ENCODE measurements at places on chromosomes 7 and 10.

- no peak for DNase-seq
These were observed 66.6 kb downstream of the MAGI2 start for GRCh38 chr7:79386688-79387422.

DNA sequence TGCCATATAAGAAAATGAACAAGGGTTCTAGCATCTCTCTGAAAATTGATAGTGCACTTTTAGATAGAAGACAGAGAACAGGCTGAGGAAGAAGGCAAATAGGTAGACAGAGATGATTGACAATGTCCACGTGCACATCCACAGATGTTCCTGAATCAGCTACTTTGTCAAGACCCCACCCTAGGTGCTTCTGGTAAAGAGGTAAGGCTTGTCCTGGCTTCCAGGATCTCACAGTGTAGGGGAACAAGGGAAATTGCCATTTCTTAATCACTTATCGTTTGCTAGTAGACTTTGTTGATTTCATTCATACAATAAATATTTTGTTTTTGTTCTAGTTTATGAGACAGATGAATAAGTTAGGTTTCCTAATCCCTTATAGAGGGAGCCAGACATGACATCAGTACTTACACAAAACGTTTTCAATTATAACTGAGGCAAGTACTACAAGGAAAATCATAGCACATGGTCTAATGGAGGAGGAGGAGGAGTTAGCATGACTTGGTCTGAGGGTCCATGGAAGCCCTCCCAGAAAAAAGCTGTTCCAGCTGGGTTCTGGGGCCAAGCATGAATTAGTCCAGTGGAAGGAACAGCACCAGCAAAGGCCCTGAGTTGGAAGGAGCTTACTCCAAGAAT lies 115.9 kb upstream of the ARID5B start:
- DNase-seq: no peak

DNA sequence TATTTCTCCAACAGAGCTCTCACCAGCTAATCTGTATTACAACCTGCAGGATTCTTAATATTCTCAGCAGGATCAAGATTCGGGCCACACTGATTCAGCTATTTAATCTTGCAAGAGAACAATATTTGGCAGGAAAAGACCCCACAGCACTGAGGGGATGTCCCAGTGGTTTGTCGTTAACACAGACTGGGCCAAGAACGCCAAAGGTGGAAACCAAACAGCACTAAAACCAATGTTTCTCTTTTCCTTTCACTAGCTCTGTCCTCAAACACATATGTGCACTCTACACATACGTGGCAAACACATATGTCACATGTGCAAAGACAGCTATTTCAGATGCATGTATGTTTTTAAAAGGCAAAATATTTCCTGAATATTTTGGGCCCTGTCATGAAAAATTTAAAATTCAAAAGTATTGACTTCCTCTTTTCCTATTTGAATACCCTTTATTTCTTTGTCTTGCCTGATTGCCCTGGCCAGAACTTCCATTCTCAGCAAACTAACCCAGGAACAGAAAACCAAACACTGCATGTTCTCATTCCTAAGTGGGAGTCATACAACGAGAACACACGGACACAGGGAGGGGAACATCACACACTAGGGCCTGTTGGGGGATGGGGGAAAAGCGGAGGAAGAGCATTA lies 51.7 kb upstream of the NEBL start:
- no peak for DNase-seq

DNA sequence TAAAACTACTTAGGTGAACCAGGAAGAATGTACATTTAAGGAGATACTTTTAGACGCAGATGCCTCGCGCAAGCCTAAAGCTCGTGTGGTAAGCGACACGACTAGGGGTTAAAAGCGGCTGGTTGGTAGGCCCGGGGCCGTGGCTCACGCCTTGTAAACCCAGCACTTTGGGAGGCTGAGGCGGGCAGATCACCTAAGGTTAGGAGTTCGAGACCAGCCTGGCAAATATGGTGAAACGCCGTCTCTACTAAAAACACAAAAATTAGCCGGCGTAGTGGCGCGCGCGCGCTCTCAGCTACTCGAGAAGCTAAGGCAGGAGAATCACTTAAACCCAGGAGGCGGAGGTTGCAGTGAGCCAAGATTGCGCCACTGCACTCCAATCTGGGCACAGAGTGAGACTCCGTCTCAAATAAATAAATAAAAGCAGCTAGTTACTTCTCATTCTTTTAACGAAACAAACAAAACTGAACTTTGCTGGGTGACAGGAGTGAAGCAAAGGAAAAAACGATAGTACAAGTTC lies 879 bp downstream of the NUDT5 start:
- no peak for DNase-seq

- DNase-seq: no peak
These were observed 14.5 kb upstream of the GPR146 start for GRCh38 chr7:1029637-1030443.

GRCh38 chr7:15571301-15571878 lies 9.6 kb upstream of the AGMO start:
- DNase-seq: no peak

GRCh38 chr7:44978511-44979366 lies at the start of gene MYO1G:
Gene MYO1G (minus strand): TSS chr7:44979015. CDS start chr7:44978961, 54 bp downstream.
- peak; percentile 69 for DNase-seq

DNA sequence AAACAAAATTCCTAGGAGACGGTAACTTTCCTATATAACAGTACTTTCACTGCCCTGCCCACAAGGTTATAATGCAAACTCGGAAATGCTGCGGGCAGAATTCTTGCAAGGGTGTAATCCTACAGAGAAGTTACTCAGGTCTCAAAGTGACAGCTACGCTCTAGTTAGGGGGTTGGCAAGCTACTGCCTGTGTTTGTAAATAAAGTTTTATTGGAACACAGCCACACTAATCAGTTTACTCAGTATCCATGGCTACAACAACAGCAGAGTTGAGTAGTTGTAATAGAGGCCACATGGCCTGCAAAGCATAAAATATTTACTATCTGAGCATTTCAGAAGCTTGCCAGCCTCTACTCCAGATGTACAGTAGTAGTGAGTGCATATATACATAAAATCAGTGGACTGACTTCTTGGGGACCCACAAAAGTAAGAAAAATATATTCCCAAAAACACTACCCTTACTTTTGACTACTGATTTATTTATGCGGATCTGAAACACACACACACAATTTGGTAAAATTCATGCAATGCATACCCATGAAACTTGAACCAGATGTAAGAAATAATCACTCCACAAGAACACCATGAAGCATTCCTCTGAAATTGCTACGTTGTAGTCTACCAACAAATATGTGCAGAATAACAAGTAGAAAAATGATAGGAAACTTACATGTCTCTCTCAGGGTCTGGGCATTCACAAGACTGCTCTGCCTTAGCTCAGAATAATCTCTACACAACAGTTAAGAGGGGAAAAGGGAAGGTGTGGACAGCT lies 53.0 kb downstream of the SMURF1 start:
- DNase-seq: no peak

DNA sequence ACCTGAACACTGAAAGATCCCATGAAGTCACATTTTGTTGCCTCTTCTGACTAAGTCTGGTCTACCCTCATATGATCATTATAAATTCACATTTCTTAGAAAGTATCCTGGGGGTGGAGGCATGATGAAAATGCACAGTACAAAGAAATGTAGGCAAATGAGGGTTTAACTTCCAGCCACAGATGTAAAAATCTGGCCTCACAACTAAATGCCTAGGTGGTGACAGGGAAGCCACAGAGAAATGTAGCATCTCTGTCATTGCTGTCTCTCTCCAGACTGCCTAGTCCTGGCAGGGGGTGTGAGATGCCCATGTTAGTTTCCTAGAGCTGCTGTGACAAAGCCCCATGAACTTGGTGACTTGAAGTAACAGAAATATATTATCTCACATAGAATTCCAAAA lies 395.9 kb downstream of the SORCS3 start:
- DNase-seq: no peak

GRCh38 chr7:1229202-1229947 lies 3.3 kb upstream of the UNCX start:
- no peak for DNase-seq

DNA sequence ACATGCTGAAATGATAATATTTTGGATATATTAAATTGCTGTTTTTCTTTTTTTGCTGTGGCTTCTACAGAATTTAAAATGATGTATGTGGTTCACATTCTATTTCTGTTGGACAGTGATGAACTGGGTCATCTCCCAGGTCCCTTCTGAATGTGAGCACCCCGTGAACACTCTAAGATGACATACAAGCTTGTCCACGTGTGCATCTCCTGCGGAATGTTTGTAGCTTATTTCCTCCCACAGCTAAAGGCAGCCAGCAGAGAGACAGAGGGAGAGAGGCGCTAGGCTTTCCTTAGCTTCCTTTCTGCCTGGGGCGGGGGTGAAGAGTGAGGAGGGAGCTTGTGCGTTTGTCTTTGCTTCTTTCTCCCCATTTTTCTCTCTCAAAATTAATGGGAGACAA lies 219.1 kb downstream of the EMX2 start:
- no peak for DNase-seq

GRCh38 chr7:158270856-158271413 lies 316.7 kb downstream of the PTPRN2 start:
- no peak for DNase-seq

DNA sequence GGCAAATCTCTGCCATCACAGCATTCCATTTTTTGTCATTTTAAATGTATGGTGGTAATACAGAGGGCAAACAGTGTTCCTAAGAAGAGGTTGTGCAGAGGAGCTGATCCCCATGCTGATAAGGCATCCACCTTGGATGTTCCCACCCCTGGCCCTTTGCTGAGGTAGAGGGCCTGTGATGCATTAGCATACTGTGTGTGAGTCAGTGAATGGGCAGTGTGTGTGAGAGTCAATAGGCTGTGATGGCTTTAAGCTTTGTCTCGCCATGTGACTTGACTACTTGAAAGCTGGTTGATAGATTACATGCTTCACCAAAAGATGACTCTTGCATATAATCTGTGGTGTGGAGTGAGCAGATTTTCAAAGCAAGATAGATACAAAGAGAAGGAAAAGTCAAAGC lies 81.3 kb downstream of the INSYN2A start:
- no peak for DNase-seq

GRCh38 chr7:137904833-137905232 lies 58.1 kb upstream of the DGKI start:
- DNase-seq: no peak

GRCh38 chr10:101691081-101691480 lies 3.9 kb downstream of the FBXW4 start:
- DNase-seq: no peak

Data from T follicular helper cell (primary cell).